ENCODE measurements at places on chromosomes 16 and 17. TPM values are rescaled to one million over a fixed set of nuclear protein-coding genes. Genes with fewer than 3 reads are reported as not detected.

DNA sequence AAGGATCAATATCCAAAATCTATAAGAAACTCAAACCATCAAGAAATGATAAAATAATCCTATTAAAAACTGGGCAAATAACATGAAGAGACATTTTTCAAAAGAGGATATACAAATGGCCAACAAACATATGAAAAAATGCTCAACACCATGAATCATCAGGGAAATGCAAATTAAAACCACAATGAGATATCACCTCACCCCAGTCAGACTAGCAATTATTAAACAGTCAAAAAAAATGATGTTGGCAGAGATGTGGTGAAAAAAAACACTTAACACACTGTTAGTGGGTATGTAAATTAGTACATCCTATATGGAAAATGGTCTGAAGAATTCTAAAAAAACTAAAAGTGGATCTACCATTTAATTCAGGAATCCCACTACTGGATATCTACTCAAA, 379.0 kb upstream of the SOX9 start:
- DNase-seq: no peak

- no peak for DNase-seq
Measured at GRCh38 chr16:11100239-11100750, 155.7 kb downstream of the SOCS1 start.

The WNT9B gene
- total RNA-seq: not detected

- no peak for DNase-seq
Measured at GRCh38 chr17:17638467-17638866, 42.8 kb upstream of the RAI1 start.

DNA sequence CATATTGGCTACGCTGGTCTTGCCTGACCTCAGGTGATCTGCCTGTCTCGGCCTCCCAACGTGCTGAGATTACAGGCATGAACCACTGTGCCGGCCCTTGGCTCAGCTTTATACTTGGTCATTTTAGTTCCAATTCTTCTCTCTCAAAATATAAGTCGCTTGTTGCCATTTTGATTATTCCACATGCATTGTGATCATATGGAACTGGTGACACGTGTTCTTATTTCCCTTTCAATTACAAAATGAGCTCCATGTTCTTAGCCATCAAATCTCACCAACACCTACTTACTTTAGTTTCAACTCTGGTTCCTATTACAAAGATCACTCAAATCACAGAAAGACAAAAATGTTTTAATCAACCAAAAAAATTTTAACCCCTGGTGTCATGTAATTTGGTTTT, 1711.7 kb downstream of the TP53TG3F start:
- DNase-seq: no peak
